ENCODE measurements at places on chromosomes 3 and 15.
A peak's percentile ranks its signal among the peaks of the same experiment; 100 is the strongest.

DNA sequence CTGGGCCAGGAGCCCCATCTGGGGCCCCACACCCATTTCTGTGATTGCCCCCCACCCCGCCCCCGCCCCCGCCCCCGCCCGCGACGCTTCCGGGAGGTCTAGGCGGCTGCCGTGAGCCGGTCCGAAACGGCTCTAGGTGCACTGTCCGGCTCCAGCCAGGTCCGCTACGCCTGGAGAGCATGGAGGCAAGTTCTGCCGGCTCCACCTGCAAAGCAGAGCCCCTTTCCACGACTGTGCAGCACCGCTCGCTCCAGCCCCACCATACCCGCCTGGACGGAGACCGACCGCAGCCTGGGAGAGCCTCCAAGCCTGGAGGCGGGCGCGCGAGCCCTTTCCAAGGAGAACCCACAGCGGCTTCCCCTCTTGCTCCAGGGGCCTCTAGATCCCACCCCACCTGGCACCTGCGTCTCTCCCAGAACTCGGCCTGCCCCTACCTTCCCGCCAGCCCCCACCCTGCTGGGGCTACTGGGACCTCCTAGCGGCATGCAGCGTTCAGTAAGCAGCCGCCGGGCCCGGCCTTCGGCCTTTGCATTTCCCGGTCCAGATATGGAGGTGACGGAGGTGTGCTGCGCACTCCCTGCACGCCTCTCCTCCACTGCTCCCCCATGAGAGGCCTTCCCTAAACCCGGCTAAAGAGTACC, 66.2 kb downstream of the KLF13 start:
- DNase-seq: no peak

DNA sequence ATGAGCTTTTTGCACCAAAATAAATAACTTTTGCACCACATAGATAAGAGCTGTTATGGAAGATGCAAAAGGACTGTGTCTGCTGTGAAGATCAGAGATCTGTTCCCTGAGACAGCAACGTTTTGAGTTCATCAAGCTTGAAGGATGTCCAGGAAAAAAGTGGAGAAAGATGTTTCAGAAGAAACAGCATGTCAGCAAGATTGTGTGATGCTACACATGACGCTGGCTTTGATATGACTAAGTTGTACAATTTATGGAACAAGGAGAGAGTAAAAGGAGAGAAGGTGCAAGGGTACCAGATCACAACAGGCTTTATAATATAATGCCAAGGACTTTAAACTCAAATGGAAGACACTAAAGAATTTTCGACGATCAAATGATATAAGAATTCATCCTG, 16.6 kb downstream of the TJP1 start:
- no peak for DNase-seq

GRCh38 chr15:95887666-95888390, 442.7 kb upstream of the NR2F2 start:
- no peak for DNase-seq

DNA sequence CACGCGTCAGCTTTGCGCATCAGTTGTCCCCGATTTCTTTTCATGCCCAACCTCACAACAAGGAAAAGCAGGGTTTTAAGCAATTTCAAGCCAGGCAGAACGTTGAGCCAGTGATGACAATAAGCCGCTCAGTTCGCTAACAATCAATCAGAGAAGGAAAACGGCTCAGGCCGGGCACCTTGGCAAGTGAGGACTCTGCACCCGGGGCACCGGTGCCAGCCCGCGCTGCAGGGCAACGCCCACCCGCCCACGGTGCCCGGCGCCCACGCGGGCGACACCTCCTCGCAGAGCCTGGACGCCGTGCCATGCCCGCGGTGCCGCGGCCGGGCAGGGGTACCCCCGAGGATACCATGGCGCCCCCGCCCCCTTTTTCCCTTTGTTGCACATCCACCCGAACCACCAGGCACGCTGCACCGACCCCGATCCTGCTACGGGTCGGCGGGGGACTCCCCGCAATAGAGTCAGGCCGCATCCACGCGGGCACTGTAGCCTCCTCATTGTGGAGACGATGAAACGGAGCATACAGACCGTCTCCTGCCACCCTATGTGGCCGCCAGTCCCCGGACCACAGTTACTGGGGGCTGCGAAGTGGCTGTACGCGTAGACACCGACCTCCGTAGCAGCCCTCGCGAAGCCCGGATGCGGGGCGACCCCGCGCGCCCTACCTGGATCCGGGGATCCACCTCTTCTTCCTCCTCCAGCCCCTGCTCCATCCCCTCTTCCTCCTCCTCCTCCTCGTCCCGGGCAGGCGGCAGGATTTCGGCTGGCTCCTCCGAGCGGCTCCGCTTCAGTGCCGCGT, 581 bp downstream of the SH3BP5 start:
- DNase-seq: peak; percentile 71

DNA sequence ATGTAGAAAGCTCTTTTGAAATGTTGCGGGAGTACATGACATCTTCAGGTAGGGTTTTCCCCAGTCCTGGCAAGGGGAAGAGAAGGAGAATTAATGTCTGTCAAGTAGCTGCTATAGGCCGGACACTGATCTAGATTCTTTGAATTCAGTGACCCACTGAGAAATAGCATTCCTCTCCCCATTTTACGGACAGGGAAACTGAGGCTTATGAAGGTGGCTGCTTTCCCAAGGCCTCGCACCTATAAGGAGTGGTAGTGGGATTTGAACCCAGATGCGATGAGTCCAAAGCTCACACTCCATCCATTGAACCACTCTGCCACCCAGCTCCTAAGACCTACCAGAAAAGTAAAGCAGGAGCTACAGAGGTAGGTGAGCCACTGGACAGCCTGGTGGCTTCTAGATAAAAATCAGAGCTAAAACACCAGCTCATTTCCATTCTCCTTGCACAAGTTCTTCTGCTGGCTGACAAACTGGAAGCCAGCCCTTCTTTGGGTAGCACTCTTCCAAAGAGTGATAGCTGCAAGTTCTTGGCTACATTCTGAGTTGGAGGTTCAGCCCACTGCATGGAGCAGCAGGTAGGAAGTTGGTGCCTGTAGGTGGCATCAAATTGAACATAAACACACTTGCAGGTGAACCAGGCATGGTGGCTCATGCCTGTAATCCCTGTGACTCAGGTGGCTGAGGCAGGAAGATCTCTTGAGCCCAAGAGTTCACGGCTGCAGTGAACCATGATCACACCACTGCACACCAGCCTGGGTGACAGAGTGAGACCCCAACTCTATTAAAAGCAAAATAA, 22.0 kb downstream of the ZNF710 start:
- DNase-seq: no peak

GRCh38 chr3:127233371-127233770, 40.4 kb downstream of the PRR23E start:
- peak; percentile 40 for DNase-seq

DNA sequence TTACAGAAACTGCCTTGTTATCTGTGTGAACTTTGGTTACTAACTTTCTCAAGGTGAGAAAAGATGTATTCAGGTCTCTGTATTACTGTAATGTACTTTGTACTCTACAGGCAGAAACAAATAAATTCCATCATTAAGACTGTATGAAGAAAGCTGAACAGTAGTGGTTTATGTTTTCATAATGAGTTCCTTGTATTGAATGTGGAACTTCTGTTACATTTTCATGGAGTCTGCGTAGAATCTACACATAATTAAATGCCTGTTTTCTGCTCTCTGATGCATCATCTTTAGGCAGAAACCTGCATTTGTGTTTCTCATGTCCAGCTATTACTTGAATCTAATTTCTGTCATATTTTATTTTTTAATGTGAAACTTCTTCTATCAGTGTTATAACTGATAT, 302.8 kb downstream of the NLGN1 start:
- DNase-seq: no peak

DNA sequence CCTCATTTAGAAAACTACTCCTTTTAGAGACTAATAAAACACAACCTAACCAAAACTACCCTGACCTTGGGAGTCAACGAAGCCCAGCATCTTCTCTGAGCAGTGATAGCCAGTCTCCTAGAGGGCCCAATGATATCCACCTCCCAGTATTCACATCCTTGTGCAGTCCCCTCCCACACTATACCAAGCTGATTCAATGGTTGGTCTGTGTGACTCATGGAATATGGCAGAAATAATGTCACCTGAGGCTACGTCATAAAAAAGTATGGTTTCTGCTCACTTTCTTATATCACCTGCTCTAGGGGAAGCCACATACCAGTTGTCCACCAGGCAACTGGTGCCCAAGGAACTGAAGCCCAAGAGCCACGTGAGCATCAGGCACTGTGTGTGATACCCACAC, 21.4 kb upstream of the USF3 start:
- no peak for DNase-seq

- DNase-seq: peak; percentile 42
These were observed 241.7 kb upstream of the GBE1 start for GRCh38 chr3:82002986-82003642.

DNA sequence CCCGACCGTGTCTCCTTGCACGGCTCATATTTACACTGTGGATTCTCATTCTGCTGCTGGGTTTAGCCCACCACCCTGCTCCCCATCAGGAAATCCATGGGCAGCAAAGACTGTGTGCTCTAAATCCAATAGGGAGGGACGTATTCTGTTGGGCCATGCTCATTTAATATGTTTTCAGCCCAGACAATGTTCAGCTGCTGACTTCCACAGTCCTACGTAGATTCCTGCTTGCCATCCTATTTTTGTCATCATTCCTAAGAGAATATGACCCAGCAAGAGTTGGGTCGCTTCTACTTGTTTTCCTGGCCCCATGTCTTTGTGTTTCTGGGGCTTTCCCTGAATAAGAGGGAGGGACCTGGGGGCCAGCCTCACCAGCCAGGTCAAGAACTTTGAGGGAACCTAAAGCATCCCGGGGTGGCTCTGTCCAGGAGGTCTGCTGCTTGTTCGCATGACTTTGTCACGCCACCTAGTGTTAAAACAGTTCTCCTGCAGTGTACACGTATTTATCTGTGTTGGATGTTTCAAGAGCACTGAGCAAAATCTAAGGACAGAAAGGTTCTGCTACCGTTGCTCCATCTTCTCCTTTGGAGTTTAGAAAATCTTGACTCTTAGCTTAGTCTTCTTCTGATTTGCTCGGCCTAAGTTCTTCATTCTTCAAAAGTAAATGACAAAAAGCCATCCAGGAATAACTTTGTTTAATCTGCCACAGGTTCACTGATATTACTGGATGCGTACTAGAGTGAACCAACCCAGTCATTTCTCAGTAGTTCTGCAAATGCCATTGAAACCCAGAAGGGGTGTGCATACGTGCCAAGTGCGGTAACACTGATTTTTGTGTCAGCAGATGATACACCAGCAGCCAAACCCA, 79.8 kb upstream of the NR2E3 start:
- peak; percentile 82 for DNase-seq

DNA sequence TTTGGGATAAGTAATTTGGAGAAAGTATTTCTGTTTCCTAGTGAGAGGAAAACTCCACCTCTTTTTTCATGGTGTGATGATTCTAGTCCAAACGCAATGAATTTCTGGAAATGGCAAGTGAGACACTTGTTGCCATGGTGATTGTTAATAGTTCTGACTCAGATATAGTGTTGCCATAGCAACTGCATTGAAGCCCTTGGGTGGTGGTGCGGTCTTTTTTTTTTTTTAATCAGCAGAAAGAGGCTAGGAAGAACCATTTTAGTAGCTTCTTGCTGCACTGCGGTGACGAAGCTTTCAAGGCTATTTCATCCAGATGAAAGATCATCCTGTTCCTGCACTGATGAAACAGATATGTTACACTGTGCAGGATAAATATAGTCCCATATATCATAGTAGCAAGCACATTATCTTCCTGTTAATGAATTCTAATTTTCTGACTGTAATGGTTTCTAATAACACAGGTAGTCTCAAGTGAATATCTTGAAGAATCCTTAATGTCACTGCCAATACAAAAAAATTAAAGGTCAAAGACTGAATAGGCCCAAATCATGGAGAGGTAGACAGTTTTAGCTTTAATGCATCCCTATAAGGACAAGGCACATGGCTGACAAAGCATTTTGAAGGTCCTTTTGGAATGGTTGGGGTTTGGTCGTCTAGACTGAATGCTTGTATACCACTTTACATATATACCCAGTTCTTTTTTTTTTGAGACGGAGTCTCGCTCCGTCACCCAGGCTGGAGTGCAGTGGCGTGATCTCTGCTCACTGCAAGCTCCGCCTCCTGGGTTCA, 125.1 kb upstream of the ZBTB20 start:
- DNase-seq: peak; percentile 10

- DNase-seq: no peak
These were observed 284.8 kb downstream of the FEZF2 start for GRCh38 chr3:62088472-62089104.

DNA sequence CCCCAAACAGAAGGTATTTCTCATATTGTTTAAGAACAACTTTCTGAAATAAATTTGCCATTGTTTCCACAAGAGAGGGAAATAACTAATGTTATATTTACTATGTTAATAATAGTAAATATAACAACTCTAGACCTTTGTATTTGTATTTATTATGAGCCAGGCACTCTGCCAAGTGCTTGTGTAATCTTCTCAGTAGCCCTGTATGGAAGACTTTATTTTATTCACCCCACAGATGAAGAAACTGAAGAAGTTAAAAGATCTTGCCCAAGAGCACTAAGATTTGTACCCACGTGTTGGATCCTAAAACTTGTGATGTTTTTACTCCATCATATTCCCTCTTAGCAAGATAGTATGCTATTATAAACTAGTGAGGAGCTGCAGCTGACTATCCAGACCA, 12.0 kb upstream of the GNB4 start:
- DNase-seq: no peak

DNA sequence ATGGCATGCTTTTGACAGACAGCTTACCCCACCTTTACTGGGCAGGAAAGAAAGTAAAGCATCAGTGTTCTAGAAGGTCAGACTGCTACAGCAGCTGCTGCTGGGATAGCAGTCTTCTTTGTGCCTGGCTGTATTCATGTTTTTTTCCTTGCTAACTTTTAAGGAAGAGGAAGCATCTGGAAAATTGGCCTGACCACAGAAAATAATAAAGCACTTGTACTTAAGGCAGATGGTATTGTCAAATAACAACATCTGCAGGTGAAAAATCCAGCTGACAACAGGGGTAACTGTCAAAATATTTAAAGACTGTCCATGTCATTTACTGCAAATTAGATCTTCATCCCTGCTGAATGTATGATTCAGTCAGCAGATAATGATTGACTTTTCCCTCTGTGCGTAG, 229.0 kb downstream of the OXSM start:
- DNase-seq: peak; percentile 81

- no peak for DNase-seq
These were observed 21.2 kb downstream of the ZNF860 start for GRCh38 chr3:32002561-32003368.

GRCh38 chr15:76398317-76399104, 61.9 kb downstream of the ISL2 start:
- no peak for DNase-seq

DNA sequence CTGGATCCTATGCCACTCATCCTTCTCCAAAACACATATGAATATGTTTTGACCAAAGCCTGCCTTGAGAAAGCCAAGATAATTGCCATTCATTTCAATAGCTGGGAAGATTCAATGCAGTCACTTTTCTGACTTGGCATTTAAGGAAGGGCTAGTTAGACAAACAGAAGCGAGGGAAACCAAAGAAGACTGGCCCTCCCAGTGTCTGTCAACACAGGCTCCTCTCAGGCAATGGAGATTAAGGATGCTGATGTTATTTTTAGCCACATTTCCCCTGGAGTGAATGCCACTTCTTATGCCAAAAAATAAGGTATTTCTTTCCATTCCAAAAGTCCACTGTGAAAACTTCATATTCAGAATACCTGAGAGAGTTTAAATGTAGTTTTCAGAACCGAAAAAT, 101.7 kb downstream of the P3H2 start:
- no peak for DNase-seq

Measured in muscle of leg (tissue), 16 donors.